Progenitor cell of endocrine pancreas (in vitro differentiated cells): ENCODE measurements at places on chromosomes 5 and 9.

DNA sequence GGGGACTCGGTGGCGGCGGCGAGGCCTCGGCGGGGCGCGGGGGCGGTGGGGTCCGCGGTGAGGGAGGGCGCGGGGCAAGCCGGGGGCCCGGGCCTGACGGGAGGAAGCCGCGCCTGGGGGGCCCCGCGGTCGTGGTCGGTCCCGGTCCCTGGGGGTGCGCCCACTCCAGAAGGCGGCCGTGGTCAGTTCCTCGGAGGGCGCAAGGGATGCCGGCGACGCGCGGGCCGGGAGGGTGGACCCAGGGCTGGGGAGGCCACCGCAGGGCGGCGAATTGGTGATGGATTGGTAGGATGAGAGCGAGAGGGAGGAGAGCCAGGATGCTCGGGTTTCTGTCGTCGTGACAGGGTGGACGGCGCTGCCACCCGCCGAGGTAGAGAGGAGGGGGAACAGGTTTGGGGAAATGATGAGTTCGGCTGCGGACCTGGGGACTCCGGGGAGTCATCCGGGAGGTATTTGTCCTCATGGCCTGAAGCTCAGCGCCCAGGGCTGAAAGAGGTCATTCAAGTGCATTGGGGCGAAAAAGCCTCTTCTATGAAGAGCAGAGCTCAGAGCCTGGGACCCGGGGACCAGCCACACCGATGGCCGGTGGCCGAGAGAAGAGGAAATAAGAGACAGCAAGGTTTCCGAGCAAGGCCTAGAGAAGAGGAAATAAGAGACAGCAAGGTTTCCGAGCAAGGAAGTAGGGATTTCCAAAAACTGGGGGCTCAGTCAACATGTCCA is 557 bp downstream of the GNG10 start:
- no peak for DNase-seq

DNA sequence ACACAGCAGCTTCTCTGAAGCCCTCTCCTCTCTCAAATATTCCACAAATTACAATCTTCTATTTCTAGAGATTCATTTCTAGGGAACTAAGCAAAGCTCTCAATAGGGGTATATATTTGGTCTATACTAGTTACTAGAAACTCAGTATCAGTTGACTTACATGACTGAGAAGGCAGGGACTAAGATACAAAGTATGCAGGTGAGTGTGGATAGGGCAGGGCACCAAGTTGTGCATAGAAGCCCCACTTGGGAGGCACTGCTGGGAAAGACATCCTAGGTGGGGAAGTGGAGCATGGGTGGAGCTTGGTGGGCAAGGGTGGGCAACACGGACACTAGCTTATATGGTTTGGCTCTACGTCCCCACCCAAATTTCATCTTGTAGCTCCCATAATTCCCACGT is 148.1 kb upstream of the RASA1 start:
- no peak for DNase-seq

- DNase-seq, result no peak
These were observed 13.3 kb downstream of the PHF2 start for GRCh38 chr9:93589688-93590087.

GRCh38 chr5:101024299-101024698 is 121.2 kb upstream of the ST8SIA4 start:
- DNase-seq, result no peak

GRCh38 chr5:6736106-6736505 is 22.9 kb downstream of the TENT4A start:
- DNase-seq, result no peak

DNA sequence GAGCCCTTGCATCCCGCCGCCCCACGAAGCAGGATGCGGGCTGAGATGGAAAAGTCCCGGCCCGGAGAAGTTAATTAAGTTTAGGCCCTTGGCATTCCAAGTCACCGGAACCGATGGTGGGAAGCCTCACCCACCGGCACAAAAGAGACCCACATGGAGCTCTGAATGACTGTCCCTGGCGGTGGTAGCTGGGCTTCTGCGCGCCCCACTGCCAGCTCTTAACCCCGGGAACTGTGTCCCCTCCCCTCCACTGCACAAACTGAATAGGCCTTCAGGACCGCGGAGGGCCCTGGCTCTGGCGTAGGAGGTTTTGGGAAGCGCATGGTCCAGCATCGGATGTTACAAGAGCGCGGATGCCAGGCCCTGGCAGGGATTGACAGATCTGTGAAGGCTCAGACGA is 291.1 kb upstream of the TUT7 start:
- no peak for DNase-seq

GRCh38 chr5:53448851-53449250 is 31.6 kb upstream of the FST start:
- DNase-seq, result no peak

GRCh38 chr5:147348046-147348445 is 113.2 kb downstream of the STK32A start:
- no peak for DNase-seq

DNA sequence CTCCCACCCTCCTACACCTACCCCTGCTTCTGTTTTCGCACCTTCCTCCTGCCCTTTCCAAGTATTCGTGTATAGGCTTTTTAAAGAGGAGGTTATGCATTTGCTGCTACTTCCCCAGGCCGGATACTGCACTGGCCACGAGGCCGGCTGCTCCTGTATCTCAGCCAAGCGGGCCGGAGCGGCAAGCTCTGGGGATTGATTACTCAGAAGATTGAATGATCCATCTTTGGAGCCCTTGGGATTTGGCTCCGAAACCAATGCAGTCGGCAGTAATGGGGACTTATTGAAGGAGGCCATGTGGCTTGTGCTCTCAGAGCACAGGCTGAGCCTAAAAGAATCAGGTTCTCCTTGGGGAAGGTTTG is 405.3 kb downstream of the TLE4 start:
- no peak for DNase-seq

GRCh38 chr9:121735065-121735792 is 83.8 kb downstream of the DAB2IP start:
- no peak for DNase-seq

DNA sequence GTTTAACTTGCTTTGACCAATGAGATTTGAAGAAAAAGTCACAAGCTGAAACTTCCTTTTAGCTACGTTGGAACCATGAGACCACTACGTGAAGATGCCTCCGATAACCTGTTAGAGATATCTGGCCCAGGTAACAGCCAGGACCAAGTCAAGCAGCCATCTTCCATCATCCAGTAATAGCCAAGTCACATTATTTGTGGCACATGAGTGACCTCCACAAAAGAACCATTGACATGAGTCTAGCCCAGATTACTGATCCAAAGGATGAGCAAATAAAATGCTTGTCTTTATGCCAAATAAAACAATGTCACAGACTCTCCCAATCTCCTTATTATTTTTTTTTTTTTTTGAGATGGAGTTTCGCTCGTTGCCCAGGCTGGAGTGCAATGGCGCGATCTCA is 1.6 kb downstream of the DEPDC1B start:
- DNase-seq, result no peak

DNA sequence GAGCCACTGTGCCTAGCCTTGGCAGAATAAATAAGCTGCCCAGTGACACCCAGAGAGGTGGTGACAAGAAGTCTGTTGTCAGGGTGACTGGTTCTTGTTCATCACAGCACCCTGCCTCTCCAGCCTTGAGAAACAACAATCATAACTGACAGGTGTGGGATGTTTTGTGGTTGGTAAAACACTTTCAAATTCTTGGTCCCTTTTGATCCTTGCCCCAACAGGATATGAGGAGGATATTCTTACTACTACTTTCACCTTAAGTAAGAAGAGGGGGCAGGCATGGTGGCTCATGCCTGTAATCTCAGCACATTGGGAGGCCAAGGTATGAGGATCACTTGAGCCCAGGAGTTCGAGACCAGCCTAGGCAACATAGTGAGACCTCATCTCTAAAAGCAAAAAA is 14.2 kb upstream of the FRRS1L start:
- no peak for DNase-seq

DNA sequence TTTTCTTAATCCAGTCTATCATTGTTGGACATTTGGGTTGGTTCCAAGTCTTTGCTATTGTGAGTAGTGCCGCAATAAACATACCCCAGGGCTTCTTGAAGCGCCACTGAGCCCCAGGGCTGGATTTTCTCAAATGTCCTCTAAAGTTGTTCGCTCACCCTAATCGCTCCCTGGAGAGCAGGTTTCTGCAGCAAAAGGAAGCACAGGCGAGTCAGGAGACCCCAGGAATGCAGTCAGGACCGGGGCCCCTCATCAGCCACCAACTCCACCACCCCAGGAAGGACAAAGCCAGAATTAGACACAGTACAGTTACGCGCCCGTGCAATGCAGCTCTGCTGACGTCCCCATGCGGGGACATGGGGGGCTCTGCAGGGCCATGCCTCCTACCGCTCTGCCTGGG is 15.7 kb upstream of the OBP2B start:
- no peak for DNase-seq

DNA sequence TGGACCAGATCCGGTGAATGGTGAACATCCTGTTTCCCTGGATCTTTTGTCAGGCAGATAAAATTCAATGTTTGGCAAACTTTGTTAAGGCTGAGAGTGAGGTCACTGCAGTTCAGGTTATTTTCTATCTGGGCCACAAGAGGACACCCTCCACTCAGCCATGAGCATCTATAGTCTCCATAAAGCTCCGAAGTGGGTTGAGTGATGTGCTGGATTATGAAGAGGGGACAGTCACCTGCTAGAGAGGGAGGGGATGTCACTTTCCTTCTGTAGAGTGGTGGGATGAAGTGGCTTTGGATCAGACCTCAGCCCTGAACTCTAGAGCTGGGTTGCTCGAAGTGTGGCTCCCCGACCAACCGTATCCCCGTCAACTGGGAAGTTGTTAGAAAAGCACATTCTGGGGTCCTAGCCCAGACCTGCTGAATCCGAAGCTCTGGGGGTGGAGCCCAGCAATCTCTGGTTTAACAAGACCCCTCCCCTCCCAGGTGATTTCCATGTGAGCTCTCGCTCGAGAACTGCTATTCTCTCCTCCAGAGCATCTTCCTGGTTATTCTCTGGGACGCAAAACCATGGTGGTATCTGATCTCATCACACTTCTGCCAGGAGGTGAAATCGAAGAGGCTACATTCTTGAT is 31.8 kb upstream of the FGF1 start:
- DNase-seq, result no peak

- no peak for DNase-seq
These were observed 9.8 kb upstream of the GDNF start for GRCh38 chr5:37849641-37850040.

DNA sequence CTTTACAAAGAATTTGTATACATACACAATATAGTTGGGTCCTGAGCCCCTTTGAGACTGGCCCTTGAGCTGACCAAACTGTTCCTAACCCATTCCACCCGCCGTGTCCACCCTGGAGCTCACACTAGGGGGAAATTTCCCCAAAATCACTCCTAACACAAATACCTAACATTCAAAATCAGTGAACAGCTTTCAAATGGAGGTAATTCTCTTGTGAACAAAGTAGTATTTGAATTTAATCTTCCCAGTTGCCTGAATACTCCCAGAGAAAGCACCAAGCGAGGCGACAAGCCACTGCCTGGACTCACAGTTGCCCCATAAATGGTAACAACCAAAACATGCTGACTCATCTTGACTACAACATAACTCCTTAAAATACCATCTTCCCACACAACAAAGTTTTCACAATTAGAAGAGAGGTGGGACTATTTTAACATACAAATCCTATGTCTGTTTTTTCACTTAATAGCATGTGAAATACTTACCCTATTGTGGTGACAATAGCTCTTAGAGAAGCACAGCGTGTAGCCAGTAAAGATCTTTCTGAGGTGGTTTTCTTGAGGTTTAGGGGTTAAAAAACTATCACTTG is 31.7 kb upstream of the SCAMP1 start:
- no peak for DNase-seq

DNA sequence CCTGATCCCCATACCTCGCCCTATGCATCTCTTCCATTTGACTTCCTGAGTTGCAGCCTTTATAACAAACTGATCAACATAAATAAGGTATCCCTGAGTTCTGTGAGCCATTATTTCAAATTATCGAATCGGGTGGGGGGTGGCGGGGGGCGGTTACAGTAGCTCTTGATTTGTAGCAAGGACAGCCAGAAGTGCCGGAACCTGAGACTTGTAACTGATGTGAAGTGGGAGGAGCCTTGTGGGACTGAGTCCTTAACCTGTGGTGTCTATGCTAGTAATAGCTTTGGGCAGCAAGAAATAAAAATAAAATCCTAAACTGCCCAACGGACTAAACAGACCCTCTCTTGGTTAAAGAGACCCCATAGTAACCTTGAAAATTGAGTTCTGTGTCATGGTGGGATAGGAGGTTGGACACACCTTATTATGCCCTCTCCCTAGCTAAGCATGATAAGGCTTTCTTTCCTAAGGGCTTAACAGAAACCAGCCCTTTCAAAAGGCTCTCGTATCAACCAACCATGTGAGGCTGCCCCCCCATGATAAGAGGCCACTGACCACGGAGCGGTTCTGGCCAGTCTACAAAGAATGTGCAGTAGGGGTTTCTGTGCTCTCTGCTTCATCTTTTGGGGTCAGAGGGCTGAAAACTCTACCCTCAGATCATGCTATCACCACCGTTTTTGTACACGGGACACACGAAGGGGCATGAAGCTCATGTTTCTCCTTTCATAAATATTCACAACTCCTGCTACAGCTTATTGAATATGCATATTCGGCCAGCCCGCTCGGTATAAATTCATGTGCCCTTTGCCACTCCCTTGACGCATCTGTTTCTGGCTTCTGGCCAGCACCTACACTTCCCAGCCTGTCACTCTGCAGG is 39.5 kb upstream of the IQGAP2 start:
- no peak for DNase-seq

- no peak for DNase-seq
These were observed 160.4 kb downstream of the SIL1 start for GRCh38 chr5:139037732-139038131.

DNA sequence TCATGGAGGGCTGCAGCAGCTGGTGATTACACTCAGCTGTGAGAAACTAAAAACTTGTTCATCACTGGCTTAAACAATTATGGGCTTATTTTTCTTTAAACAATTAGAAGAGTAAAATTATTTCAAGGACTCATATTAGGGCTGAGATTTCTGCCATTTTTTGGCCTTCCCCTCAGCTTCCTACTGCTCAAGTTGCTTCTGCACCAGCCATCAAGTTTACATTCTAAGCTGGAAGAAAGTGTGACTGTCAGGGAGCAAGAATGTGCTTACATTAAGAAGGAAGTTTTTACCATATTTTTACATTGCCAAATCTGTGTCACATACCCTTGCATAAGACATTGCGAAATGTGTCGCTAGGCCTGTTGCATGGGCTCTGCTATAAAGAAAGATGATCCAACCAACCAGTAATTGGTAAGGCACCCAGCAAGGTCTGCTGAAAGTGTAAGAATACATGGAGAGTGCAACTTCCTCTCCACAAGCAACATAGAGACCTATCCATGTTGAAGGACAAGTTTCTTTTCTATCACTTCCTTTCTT is 260.3 kb upstream of the CDH10 start:
- no peak for DNase-seq

DNA sequence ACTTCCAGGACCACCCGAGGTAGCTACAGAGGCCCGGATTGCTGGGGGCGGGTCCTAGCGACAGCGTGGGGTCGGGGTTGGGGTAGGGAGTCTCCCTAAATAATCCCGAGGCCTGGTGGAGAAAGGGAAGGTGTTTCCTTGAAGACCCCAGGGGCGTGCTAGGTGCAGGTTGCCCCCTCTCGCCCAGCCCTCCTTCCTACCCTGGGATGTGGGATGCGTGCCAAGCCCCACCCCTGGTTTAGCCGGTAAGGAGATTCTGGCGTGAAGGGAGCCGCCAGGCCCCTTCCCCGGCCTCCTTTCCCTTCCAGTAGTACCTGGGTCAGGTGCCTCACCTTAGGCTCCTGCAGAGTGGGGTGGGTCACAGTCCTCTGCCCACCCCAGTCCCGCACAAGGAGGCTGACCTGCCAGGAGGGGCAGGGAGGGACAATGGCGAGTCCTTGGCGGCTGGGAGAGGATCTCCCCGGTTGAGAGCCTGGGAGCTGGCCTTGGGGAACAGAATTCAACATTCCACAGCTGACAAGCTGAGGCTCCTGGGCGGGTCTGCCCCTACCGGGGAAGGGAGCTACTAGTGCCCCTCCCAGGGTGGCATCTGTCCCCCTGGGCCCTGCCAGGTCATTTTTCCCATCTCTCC is 674 bp downstream of the TSPAN17 start:
- DNase-seq, result no peak
